ENCODE measurements at places on chromosomes 3 and 15.
A peak's percentile ranks its signal among the peaks of the same experiment; 100 is the strongest.

- DNase-seq = no peak
Measured at GRCh38 chr15:27491666-27492621, 521.0 kb downstream of the GABRG3 start.

DNA sequence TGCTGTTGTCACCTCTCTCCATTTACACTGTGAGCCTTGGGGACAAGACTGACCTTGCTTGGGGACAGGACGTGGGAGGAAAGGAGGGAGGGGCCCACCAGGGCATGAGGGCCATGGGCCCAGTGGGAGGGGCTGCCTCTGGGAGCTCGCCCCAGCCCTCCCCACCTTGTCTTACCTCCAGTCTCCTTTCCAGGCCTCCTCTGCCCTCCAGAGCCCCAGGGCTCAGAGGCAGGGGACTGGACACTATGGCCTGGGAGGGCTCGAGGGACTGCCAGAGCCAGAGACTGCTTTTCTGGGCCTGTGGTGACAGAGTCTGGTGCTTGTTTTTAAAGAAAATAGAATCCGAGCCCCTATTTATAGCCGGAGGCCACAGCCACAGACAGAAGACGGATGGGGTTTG, 10.2 kb downstream of the CSPG4 start:
- DNase-seq = no peak

DNA sequence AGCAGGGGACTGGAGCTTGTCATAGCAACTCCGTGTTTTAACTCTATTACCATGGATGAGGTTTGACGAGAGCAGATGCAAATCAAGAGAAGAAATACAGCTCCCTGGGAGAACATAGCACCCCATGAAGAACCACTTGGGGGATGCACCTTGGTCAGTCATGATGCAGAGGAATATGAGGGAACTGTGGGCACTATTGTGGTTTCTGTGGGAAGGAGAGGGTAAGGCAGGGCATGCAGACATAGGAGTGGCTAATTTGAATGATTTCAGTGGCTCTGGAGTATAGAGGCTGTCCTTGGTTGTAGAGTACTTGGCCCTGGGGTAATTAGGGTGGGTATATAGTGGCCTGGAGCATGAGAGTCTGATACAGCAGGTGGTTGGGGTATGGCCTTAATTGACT, 131.9 kb downstream of the EDEM1 start:
- no peak for DNase-seq

DNA sequence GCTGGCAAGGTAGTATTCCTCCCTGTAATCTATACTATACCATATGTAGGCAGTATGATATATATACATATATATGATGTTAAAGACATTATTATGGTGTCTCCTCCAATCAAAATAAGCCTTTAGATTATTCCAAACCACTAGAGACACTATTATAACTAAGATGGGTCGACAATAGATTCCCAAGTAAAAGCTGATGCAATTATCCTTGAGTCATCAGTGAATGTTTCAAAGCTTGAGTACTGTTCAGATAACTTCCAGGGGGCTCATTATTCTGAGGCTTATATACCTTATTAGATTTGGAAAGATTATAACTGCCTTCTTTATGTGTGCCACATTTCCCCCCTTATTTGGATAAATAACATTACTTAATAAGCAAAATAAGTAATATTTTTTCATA, 11.9 kb upstream of the C3orf38 start:
- no peak for DNase-seq

GRCh38 chr3:177440456-177441104, 243.3 kb upstream of the TBL1XR1 start:
- no peak for DNase-seq

- DNase-seq = no peak
Measured at GRCh38 chr15:68220967-68221366, 8.6 kb downstream of the CLN6 start.

- no peak for DNase-seq
Measured at GRCh38 chr15:77032647-77033416, 37.9 kb downstream of the PSTPIP1 start.

DNA sequence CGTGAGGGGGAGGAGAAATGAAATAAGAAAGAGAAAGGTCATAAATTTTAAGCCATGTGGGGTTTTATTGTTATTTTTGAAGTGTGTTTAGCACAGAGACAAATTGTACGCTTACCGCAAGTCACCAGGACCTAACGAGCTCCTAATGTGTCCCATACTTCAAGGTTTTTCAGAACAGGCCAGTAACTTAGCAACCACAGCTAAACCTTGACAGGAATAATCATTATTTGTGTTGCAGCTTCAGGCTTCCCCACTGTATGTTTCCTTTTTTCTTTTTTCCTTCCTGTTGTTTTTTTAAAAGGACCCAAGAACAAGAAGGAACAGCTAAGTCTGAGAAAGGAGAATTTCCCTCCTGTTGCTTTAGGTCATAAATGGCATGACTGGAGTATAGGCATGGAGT, 160.8 kb downstream of the TUSC7 start:
- DNase-seq = no peak

- DNase-seq = no peak
Measured at GRCh38 chr15:59399465-59400102, 26.9 kb upstream of the MYO1E start.

DNA sequence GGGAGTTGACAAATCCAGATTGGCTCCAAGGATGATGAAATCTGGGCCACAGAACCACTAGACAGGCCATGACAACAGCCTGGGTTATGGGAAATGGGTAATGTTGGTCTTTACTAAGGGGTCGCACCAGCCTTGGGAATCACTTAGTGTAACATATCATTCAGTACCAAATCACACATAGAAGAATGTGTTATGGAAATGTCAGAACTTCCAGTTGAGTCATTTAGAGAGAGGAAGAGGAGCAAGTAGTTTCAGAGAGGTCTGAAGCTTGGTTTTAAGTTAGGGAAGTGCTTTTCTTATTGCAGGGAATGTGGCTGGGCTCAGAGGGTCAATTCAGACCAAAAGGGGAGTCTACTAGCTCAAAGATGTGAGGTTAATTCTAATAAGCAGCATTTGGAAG, 241.6 kb upstream of the ZPLD1 start:
- DNase-seq = no peak

DNA sequence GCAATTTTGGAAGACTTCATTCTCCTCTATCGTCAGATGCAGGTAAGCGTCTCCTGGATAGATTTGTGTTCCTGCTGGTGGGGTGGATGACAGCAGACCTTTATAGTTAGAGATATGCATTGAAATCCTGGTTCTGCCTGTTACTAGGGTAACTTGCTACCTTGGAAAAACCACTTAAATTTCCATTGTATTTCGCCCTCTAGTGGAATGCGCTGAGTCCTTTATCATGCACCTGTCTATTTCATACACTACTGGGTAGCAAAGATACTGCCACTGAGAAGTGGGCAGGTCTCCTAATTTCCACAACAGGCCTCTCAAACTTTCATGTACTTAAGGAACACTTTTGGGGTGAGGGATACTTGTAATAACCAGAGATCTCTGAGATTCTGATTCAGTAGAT, 209.5 kb upstream of the SUCLG2 start:
- no peak for DNase-seq

GRCh38 chr3:44232407-44232806, 9.3 kb upstream of the TOPAZ1 start:
- DNase-seq = no peak

DNA sequence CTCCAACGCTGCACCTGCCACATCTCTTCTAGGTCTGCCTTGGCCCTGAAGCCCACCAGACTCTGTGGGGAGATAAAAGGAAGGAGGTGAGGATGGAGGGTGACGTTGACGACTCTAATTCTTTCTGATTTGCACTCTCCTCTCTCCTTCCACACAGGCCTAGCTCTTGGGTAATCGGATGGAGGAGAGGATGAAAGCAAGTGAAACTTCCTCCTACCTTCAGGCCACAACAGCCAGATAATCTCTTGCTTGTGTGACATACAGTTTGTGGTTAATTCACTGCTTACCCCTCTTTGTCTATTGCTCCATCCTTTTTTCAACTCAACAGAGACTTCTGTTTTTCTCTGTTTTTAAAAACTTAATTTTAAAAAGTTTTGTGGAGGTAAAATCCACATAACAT, 208.1 kb downstream of the SV2B start:
- no peak for DNase-seq

GRCh38 chr3:70943886-70944285, 631.4 kb upstream of the MDFIC2 start:
- DNase-seq = no peak

GRCh38 chr3:194089357-194090177, 46.4 kb upstream of the HES1 start:
- no peak for DNase-seq

DNA sequence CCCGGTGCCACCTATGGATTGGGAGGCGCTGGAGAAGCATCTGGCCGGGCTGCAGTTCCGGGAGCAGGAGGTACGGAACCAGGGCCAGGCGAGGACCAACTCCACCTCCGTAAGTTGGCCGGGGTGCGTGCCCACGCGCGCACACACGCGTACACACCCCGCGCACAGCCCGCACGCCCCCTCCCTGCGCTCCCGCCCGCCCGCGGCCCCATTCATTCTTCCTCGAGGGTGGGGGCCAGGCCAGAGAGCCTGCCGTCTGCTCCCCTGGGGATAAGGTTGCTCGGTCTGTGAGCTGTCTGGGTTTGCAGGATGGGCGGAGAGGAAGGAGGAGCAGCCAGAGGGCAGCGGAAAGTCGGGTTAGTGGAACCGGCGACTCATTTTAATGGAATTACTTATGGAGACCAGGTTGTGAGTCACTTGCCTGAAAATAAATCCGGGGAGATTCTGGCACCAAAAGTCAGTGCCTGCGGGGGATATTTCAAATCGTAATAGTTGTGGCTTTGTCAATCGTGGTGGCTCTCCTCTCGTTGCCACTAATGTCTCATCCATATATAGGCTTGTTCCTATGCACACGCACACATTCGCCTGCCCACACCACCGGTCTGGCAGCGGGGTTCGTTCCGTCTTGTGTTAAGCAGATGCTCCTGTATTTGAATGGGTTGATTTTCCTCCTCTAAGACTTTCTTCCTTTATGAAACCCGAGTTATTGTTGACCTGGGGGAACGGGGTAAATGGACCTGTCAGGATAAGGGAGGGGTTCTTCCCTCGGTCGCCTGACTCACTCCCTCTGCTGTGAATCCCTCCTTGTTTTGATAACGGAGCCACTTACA, 223.4 kb upstream of the IL12A start:
- no peak for DNase-seq

- DNase-seq = no peak
Measured at GRCh38 chr3:81554801-81555200, 206.6 kb downstream of the GBE1 start.

- DNase-seq = no peak
Measured at GRCh38 chr3:23845326-23846216, 39.8 kb downstream of the UBE2E1 start.

GRCh38 chr15:71329497-71330260, 214.4 kb downstream of the THSD4 start:
- no peak for DNase-seq

GRCh38 chr3:127067116-127067910, 84.4 kb downstream of the PLXNA1 start:
- no peak for DNase-seq

DNA sequence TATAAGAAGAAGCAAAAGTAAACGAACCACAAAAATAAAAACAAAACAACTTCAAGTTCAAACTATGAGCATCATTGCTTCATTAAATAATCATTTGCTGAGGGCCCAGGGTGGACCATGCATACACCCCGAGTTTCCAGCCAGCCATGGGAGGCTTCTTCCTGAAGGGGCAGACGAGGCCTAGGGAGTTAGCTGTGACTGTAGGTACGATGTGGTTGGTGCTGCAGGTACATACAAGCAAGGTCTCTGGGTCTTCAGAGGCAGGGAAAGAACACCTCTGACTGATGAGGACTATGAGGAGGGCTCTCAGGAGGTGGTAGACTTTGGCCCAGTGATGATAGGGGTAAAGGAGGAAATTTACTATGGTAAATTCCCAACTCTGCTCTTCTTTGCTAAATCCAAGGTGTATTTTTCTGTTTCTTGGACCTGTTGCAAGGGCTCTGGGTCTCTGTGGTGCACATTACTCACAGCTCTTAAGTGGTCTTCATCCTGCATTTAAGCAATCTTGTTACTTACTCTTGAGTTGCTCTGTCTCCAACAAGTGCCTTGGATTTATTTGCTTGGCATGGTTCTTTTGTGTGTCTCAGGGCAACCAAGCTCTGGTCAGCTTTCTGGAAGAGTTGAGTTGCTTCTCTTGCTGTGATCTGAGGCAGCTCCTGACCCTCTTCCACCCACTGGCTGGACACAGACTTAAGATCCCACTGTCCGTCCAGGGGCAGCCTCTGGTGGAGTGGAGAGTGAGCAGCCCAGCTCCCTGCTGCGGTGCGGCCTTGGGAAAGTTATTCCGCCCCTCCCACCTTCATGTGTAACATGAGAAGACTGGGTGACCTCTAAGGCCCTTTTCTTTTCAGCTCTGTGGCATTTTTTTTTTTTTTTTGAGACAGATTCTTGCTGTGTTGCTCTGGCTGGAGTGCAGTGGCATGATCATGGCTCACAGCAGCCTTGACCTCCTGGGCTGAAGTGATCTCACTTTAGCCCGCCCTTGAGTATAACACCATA, 56.1 kb upstream of the KIF23 start:
- DNase-seq = peak; percentile 66
